ENCODE measurements at places on chromosomes 2 and 18.

DNA sequence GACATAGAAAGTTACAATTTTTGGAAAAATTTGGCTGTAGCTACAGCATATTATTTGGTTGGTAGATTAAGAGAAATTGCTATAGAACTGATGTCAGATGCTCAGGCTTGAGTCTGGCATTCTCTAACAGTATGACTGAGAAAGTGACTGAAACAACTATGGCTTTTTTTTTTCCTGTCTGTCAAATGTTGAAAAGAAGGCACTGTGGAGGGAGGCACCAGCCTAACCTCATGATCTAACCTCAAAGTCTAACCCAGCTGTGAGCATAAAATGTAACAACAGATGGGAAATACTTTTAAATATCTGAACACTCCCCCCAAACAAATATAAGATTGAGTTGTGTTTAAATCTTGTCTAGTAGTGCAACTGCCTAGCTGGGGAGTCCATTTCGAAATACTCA lies 629.1 kb downstream of the LRP1B start:
- no peak for DNase-seq

- no peak for DNase-seq
These were observed 774.3 kb upstream of the TMEFF2 start for GRCh38 chr2:192969055-192969454.

DNA sequence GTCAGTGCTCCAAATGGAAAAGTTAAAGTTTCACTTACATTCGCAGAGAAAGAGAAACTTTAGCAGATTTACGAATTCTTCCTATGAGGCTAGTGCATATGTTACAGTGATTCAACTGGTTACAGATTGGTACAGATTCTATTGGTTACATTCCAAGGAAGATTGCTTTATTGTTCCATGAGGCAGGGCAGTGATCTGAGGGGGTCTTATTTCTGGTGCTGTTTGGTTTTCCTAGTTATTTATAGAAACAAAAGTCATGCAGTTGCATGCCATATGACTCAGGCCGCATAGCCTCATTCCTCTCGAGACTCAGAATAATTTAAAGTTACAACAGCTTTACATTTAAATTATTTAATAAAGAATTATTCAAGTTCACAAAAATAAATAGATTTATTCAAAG lies 385.4 kb upstream of the SYT4 start:
- no peak for DNase-seq

- no peak for DNase-seq
These were observed 213.4 kb upstream of the CCDC150 start for GRCh38 chr2:196426122-196426521.

DNA sequence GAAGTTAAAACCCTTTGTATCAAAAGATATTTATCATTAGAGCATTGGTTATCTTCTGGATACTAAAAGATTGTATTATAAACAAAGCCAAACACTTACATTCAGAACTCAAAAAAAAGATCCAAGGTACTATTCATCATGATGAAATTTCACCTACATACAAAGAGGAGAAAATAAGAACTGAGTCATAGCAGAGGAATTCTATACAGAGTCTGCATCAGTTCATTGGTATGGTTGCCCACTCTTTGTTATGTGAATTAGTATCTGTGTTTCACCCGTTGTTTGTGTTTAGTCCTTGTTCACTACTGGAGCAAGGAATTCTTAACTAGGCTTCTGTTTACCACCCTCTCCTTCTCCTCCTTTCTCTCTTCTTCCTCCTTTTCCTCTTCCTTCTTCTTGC lies 157.9 kb downstream of the LNPK start:
- DNase-seq = no peak

DNA sequence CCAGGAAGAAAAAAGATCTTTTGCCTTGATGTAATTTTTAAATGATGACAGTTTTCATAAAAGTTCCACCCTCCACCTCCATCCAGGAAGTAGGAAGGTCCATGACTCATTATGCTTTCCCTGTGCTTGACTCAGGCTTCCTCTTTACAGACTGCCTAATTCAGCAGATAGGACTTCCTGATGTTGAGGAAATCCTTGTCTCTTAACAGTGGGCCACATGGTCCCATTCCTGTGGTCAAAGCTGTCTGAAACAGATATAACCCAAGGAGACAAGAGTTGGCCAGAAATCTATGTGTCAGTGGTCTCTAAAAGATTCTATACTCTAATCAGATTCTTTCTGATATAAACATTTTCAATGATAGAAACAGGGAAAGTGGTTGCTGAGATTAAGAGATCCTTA lies 119.1 kb downstream of the BAZ2B start:
- DNase-seq = peak; percentile 18

DNA sequence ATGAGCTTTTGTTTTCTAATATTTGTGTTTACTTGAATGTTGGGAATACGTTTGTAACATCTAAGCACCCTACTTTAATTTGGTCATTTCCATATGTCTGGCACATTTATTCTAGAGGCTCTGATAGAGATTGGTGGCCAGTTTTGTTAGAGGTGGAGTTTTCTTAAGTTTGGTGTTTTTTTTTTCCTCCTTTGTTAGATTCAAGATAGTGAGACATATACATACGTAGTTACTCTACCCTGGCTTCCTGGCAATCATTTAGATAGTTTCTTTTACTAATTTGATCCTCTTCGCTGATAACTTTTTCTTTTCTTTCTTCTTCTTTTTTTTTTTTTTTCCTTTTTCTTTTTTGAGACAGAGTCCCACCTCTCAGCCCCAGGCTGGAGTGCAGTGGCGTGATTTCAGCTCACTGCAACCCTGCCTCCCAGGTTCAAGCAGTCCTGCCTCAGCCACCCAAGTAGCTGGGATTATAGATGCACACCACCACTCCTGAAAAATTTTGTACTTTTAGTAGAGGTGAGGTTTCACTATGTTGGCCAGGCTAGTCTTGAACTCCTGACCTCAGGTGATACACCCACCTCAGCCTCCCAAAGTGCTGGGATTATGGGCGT lies 26.6 kb downstream of the SMCHD1 start:
- DNase-seq = no peak

DNA sequence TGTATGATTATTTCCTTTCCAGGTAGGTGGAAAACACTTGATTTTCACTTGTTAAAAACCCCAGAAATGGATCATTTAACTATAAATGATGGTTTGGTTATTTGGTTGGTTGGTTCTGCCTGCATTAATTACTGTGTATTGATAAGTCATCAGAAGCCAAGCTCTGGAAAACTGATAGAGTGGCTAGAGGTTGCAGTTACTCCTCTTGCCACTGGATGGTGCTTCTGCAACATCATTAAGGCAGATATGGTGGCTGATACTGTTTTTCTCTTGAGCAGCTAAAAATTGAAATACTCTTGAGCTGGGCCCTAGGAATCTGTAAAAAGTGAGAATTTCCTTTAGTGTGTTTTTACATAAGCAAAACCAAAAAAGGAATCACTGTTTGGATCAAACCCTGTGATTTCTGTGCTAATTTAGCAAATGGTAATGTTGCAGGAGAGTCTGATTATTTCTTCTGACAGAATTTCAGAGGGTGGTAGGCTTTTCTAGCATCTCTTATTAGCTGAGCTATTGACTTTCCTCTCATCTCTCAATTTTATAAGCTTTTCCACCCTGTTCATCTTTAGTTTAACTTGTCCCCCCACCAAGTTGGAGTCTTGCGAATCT lies 54.3 kb downstream of the RAB10 start:
- DNase-seq = no peak

GRCh38 chr18:24053211-24053610 lies 38.7 kb downstream of the TTC39C start:
- DNase-seq = peak; percentile 47

DNA sequence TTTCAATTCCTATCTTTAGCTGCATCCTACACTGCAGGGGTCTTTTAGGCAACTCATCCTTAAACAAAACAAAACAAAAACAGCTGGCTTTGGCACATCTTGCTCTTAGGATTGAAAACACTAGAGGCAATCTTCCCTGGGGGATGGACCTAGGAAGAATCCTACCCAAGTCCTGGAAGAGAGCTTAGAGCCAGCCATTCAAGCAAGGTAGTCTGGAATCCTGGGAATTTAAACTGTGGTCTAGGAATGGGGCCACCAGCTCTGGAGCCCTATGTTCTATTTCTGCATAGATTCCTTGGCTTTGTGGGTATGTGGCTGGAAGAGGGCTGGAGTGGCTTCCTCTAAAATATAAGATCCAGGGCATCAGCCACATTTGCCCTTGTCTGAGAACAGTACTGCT lies 27.7 kb downstream of the MYL1 start:
- DNase-seq = no peak

DNA sequence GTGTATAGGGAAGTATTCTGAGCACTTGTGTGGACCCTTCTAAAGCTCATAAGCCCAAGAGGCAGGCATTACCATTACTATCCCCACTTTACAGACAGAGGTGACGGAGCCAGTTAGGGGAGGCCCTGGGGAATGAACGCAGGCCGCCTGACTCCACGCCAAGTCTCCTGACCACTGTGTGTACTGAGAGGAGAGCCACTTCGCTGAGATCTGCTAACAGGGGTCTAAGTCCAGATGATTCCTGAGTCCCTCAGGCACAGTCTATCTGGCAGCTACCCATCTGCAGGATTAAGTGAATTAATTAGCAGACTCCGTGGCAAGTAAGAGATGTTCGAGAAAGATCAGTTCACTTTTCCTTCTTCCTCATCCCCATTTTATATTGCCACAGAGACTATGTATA lies 13.7 kb downstream of the CYB5A start:
- DNase-seq = no peak

GRCh38 chr18:10035281-10035991 lies 121.6 kb downstream of the VAPA start:
- no peak for DNase-seq

- no peak for DNase-seq
These were observed 181.3 kb upstream of the ZEB2 start for GRCh38 chr2:144701259-144701658.

DNA sequence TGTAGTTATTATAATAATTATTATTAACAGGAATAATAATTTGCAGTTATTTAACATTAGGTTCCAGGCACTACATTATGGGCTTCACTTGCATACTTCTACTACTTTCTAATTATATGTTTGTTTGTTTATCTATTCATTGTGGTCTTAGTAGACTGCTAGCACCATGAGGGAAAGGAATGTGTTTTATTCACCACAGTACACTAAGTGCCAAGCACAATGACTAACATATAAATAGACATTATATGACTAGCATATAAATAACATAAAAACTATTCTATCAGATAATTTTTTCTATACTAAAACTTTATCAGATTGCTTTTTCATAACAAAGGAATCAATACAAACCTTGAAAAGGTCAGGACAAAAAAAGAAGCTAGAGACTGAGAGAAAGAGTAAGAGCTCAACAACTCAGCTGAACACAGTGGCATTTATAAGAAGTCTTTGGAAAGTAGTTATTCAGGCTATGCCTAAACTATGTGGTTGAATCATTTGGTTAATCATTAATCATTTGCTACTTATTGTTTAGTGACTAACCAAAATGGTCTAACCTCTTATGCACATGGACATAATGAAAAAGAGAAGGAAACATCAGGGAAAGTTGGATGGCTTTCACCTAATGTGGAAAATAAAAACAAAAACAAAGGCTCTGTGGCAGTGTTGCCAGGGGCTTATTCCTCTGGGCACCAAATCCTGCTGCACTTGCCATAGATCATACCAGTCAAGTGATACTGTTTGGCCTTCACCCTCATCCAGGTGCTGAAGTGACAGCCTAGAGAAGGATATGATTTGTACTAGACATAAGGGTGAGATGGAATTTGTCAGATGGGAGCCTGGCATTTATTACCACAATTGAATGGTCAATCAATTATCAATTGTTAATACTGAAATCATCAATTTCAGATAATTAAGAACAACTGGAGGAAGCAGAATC lies 174.9 kb downstream of the ETAA1 start:
- DNase-seq = no peak

GRCh38 chr2:70943205-70943871 lies 7.6 kb downstream of the ATP6V1B1 start:
- DNase-seq = no peak

- DNase-seq = no peak
These were observed 959.0 kb upstream of the SLC39A10 start for GRCh38 chr2:194698012-194698411.
